ENCODE measurements at places on chromosomes 13 and 19. TPM values are rescaled to one million over a fixed set of nuclear protein-coding genes. Genes with fewer than 3 reads are reported as not detected.
A peak's percentile ranks its signal among the peaks of the same experiment; 100 is the strongest.

GRCh38 chr13:49213539-49213938 is 6.6 kb upstream of the MLNR start:
- no peak for DNase-seq

KIR3DL1 gene
- 0.23 TPM for total RNA-seq

GRCh38 chr13:98570929-98571372 is 6.0 kb downstream of the STK24 start:
- DNase-seq = peak; percentile 38

DNA sequence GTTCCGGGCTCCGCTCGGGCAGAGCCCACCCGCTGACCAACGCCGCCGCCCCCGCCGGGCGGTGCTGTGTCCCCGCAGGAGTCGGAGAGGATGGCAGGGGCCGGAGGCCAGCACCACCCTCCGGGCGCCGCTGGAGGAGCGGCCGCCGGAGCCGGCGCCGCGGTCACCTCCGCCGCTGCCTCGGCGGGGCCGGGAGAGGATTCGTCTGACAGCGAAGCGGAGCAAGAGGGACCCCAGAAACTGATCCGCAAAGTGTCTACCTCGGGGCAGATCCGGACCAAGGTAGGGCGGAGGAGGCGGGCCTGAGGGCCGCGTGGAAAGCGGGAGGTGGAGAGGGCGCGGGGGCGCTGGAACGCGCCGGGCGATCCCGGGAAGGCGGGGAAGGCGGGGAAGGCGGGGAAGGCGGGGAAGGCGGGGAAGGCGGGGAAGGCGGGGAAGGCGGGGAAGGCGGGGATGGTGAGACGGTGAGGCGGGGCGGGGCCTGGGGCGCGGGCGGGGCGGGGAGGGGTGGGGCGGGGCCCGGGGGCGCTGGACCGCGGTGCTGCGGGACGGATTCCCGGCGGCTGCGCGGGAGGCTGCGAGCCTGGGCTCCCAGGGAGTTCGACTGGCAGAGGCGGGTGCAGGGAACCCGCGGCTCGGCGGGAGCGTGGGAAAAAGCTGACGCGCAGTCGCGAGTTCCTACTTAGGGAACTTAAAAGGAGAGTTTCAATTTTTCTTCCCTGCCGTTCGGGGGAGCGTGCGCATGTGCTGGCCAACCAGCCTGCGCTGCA is 421 bp downstream of the DGKH start:
- DNase-seq = peak; percentile 60

DNA sequence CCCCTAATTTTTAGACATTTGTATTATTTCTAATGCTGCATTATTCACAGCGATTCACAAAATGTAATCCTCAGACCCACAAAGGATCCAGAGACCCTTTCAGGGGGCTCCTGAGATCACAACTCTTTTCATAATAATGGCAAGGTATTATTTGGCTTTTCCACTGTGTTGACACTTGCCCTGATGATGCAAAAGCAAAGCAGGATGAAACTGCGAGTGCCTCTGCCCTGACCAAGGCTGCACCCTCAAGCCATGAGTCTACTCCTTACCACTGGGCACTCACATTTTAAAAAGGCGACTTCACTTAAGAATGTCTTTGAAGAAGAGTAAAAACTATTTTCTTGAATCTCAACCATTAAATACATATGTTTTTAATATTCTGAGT is 11.4 kb downstream of the ELF1 start:
- no peak for DNase-seq

DNA sequence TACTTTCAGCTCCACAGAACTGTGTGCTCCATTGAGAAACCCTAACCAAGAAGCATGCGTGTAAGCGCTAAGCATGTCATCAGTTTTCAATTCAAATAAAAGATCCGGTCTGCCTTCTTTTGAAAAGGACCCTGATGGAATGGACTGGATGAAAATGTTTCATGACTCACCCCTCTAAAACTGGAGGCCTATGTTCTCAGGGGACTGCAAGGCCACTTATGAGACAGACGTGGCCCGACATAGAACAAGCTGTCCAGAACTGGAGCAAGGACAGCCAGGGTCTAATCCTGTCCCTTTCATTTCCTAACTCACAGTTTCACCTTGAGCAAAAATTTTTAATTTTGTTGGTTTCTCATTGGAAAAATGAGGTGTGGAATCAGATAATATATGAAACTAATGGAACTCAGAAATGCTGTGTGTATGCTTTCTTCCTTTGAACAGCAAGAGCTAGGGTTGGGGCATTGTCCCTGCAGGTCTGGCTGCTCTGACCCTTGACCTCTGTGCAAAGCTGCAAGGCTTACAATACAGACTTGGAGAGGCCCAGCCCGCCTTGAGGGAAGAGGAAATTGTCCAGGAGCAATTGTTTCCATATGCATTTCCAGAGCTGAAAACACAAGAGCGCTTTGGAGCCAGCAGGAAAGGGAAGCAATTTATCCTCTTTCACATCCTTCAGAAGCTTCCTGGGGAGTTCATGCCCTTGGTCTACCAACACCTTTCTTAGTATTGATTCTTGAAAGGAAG is 553.4 kb upstream of the KLF12 start:
- DNase-seq = no peak

GPALPP1 gene
- total RNA-seq = 24.9 TPM

GRCh38 chr13:28678809-28679208 is 19.9 kb downstream of the POMP start:
- no peak for DNase-seq

- DNase-seq = no peak
Measured at GRCh38 chr19:55068950-55069864, 6.3 kb upstream of the RDH13 start.

DNA sequence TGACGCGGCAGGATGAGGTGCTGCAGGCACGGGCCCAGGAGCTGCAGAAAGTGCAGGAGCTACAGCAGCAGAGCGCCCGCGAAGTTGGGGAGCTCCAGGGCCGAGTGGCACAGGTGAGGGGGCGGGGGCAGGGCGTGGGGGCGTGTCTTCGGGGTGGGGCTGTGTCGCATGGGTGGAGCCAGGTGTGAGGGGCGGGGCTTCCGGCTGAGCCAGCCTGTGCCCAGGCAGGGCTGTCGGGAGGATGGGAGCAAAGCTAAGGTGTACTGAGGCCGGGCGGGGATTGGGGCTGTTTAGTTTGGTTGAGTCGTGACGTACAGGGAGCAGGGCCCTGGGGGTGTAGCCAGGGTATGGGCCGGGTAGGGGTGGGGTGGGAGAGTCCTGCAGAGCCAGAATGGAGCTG is 62.3 kb downstream of the KCNC3 start:
- DNase-seq = peak; percentile 56

GRCh38 chr13:56412856-56413255 is 727.9 kb upstream of the PRR20A start:
- no peak for DNase-seq

DNA sequence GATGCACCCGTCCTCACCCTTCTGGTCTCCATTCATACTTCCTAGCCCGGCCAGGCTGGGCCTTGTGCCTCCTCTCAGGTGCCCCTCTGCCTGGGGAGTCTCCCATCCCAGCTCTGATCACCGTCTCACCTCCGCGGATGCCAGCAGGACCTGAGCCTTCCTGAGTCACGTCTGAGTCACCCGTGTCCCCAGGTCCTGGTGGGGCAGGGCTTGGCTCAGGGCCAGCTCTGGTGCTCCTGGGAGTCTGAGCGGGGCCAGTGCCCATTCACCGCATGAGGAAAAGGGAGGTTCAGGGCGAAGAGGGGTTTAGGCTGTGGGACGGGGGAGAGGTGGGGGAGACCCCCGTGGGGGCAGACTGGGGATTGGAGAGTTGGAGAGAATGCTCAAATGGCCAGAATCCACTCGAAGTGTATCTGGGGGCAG is 593 bp downstream of the ATP8B3 start:
- DNase-seq = peak; percentile 51

ETV2 gene
- 0.77 TPM for total RNA-seq

- DNase-seq = peak; percentile 67
Measured at GRCh38 chr13:31045286-31046081, 113.0 kb downstream of the TEX26 start.

- DNase-seq = no peak
Measured at GRCh38 chr19:18644196-18645034, 7.6 kb downstream of the KLHL26 start.

- no peak for DNase-seq
Measured at GRCh38 chr13:49784886-49785570, 7.5 kb downstream of the KPNA3 start.

DNA sequence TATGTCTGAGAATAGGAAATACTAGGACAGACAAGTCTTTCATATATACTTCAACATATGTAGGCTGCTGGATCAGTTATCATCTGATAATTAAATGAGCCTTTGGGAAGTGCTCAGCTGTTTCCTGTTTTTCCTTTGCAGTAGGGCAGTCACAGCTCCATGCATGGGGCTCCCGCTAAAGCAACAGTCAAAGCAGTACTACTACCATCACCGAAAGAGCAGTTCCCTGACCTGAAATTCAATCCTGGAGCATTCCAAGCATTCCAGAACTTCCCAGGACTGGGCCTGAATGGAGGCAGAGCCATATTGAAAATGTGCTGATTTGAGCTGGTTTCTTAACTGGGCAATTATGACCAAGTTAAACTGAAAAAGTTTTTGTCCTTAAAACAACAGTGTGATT is 20.5 kb downstream of the MICU2 start:
- no peak for DNase-seq

TEX29 gene
- 1.5 TPM for total RNA-seq

- no peak for DNase-seq
Measured at GRCh38 chr13:24613755-24614154, 66.5 kb upstream of the ATP12A start.

- DNase-seq = peak; percentile 60
Measured at GRCh38 chr13:27792393-27793218, at the start of gene GSX1. Gene GSX1, plus strand, starts transcription at chr13:27792483. Its CDS starts 208 bp downstream, at chr13:27792691.

FUT1 gene
- 0.41 TPM for total RNA-seq

CBY2 gene
- not detected for total RNA-seq

GRCh38 chr13:21689097-21689496 is 18.2 kb downstream of the FGF9 start:
- no peak for DNase-seq

GRCh38 chr19:14672188-14672872 is 2.3 kb downstream of the ADGRE3 start:
- DNase-seq = no peak

VSTM1 gene
- not detected for total RNA-seq

DOCK6 gene
- total RNA-seq = 2.0 TPM

CTXN1 gene
- 0.78 TPM for total RNA-seq

DNA sequence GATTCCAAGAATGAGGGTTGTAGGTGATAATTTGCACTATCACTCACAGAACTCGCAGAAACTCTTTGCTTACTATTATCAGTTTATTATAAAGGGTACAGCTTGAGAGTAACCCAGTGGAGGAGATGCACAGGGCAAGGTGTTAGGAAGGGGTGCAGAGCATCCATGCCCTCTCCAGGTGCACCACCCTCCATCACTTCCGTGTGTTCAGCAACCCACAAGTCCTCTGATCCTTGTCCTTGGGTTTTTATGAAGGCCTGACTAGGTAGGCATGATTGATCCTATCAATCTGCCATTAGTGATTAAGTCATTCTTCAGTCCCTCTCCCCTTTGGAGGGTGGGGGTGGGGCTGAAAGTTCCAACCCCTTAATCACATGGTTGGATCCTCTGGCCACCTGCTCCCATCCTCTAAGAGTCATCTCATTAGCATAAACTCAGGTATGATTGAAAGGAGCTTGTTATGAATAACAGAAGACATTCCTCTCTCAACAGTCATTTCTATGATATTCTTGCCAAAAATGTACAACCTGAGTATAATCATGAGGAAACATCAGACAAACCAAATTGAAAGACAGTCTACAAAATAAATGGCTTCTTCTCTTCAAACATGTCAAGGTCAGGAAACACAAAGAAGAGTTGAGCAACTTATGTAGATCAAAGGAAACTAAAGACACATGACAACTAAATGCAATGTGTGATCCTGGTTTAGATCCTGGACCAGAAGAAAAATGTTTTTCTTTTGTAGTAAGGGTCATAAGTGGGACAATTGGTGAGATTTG is 225.4 kb downstream of the PCCA start:
- DNase-seq = no peak

DNA sequence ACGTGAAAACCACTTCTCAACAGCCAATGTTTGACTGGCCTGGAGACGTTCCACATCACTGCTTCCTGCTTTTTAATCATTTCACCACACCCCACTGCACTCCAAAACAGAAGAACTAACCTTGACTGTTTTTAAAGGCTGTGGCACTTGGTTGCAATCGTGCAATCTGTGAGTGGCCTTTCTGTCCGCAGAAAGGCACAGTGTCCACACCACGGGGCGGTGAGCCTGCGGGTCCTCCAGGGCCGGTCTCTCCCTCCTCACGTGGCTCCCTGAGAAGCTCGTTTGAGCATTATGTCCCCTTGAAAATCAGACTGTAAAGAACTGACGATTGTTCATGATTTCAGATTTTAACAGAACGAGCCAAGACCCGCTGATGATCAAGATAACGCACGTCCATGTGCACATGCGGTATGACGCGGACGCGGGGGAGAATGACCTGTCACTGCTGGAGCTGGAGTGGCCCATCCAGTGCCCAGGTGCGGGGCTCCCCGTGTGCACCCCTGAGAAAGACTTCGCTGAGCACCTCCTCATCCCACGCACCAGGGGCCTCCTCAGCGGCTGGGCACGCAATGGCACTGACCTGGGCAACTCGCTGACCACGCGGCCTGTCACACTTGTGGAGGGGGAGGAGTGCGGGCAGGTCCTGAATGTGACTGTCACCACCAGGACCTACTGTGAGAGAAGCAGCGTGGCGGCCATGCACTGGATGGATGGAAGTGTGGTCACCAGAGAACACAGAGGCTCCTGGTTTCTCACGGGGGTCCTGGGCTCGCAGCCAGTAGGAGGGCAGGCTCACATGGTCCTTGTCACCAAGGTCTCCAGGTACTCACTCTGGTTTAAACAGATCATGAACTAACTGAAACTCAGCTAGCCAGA is 13.0 kb downstream of the PROZ start:
- DNase-seq = no peak

- DNase-seq = no peak
Measured at GRCh38 chr19:54391589-54392061, 23.6 kb upstream of the TTYH1 start.

DNA sequence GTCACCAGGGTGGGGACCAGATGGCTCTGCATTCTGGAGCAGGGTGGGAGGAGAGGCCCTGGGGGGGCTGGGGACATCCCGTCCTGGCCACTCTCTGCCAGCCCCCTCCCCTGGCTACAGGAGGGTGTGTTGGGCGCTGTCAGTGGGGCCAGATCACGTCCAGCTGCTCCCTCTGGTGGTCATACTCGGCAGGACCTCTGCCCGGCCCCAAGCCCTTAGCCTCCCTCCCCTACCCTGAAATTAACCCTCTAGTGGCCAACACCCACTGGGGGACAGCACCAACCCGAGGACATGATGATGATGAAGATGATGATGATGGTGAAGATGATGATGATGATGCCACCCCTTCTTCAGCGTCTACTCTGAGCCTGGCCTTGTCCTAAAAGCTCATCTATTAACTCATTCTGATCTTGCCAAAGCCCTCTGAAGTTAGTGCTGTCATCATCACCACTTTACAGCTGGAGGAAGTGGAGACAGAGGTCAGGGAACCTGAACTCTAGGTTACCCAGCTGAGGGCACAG is 590 bp upstream of the LGI4 start:
- DNase-seq = peak; percentile 79

DNA sequence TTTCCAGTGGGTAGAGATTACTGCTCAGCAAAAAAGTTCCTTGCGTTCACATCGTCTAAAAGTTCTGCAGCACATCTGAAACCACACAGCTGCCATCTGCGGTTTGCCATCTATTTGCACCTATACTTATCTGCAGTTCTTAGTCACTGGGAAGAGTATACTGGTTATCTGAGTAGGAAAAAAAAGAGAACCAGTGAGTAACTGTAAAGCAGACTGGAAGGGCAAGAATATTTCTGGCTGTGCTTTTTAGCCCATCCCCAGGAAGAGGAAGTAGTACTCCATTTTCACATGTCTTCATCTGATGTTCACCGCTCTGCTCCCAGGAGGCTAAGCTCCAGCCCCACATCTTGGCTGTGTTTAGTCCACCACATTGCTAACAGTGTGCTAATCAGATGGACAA is 35.6 kb downstream of the EFNB2 start:
- DNase-seq = no peak

GRCh38 chr13:58619396-58620113 is 988.0 kb downstream of the PCDH17 start:
- no peak for DNase-seq

All from activated naive CD4-positive, alpha-beta T cell treated with anti-CD3 and anti-CD28 coated beads, Interleukin-2, amount 50 U/mL, for 72 hours (primary cell).